ENCODE measurements at places on chromosomes 7 and 10.

DNA sequence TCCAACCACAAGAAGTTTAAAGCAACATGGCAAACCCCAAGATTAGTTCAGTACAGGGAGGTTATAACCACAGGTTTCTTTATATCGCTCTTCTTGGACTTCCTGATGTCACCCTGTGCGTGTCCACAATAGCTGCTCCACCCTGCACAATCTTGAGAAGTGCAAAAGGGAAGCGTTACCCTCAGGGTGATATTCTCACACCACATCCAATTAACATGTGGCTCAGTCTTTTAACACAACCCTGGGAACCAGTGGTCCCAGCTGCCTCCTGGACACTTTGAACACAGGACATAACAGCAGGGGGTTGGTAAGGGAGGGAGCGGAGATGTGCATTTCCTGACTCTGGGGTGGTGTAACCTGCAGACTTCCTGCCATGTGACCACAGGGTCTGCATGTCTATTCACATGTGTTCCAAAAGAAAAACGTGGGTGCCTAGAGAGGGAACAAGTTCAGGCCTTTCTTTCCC, 64.6 kb downstream of the GSAP start:
- no peak for DNase-seq

- DNase-seq = no peak
Measured at GRCh38 chr10:126146771-126147170, 241.5 kb downstream of the ADAM12 start.

DNA sequence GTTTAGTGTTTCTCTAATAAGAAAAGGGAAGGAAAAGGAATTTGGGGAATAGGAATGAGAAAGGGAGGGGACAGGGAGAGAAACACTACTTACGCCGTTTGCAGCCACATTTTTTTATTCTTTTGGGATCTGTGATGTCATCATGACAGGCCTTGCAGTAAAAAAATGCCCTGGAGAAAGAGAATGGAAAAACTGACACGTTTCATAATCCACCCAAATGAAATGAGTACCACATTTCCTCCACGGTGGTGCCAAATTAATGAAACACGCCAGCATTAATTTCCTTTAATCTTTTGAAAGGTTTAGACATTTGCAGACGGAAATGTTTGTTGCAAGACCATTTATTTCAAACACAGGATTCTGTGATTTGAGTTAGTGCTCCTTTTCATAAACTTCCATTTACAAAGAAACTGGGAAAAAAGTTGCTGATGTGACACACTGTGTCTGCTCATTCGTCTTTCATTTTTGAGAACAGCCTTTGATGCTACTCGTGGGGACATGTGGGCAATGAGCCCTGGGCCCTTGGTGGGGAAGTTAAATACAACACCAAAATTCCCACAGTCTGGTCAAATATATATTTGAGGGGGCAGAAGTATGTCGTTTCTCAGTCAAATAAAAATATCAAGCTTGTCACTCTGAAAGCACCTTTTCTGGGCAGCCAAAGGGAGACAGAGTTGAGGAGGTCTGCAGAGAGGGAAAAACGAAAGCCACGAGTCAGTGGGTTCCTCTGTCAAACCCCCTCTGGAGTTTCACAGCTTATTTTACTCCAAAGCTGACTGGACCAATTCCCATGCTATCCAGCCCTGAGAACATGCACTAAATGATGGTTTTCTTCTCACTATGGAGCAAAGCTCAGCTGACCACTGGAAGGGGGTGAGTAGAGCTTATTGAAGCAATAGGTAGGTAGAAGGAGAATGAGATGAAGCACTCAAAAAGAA, 625.5 kb downstream of the KCNMA1 start:
- no peak for DNase-seq

DNA sequence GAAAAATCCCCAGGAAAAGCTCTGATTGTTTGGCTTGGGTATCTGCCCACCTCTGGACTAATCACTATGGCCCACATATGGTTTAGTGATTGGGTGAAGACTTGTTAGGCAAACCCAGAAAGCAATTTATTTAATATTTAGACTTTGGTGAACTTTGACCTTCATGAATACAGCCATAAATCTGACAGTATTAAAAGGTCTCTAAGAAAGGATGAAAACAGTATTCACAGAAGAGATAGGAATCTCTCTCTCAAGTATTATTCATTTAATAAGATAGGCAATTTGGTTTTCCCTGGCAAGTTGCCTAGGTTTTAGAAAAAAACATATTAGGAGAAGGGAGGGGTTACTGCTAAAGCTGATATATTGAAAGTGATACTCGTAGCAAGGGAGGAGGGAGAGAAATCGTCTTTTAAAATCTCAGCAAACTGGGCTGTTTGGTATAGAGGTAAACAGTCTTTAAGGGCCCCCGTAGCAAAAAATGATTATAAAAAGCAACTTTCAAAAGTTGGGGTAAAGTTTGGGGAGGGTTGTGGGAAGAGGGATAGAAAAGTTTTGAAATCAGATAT, 57.1 kb downstream of the LSMEM1 start:
- DNase-seq = no peak

DNA sequence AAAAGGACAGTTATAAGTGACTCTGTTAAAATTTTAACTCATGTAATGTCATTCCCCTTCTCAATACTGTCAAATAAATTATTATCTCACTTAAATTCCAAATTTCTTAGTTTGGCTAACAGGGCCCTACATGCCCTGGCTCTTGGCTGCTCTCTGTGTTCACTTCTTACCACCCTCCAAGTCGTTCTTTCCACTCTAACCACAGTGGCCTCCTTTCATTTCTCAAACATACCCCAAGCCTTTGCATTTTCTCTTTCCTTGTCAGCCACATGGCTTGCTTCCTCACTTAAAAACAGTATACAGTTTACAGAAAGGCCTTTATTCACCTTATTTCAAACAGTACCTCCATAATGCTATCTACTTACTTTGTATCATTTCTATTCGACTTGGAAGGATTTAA, 737.1 kb upstream of the ZWINT start:
- DNase-seq = no peak

DNA sequence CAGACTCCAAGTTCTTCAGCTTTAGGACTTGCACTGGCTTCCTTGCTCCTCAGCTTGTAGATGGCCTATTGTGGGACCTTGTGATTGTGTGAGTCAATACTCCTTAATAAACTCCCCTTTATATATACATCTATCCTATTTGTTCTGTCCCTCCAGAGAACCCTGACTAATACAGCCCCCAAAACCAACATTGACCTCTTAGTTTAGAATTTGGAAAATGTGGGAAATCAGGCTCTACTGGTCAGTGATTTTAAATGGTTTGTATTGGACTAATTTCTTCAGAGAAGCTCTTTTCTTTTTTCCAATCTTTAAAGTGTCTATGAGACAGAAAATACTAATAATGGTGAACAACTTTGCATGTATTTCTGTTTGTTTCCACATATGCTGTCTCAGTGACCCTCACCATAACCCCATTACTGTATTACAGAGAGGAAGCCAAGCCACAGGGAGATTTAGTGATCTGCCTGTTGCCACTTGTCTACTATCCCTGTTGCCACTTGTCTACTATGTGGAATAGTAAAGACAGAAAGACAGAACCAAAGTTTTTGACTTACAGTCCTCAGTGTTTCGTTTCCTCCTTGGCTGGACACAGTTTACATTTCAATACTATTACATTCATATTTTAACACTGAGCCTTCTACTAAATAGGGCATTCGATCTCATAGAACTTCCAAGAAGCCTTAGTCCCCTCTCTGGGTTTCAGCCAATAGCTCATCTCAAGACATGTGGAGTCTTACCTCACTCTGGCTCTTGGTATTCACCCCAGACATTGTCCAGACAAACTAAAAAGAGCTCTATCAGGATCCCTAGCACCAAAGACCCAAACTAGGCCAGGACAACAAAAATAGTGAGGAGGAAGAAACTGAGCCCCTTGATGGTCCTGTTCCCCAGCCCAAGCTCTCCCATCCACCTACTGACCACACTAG, 121.0 kb downstream of the AKR1D1 start:
- DNase-seq = no peak

DNA sequence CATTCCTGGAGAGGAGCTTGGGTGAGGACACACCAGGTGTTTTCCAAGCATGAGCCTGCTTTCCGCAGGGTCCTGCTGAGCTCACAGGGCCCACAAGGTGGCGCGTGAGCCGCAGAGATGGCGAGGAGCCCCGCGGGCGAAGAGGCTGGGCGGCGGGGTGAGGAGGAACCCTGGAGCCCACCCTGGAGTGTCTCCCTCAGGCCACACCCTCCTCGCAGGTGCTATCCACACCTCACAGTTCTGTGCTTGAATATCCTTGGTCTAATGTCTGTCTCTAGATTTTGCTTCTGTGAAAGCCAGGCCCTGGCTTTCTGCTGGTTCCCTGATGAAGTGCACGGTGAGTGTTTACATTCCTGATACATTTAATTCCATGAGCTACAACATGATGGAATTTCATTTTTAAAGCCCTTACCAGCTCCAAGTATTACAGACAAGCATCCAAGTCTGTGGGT, 433.6 kb downstream of the ACTR3B start:
- DNase-seq = no peak

GRCh38 chr7:91276909-91277308, 12.7 kb downstream of the FZD1 start:
- no peak for DNase-seq

- DNase-seq = no peak
Measured at GRCh38 chr7:69213878-69214277, 384.4 kb upstream of the AUTS2 start.

GRCh38 chr7:104625956-104626355, 297.6 kb downstream of the LHFPL3 start:
- DNase-seq = no peak

GRCh38 chr7:47591655-47592572, 10.0 kb upstream of the TNS3 start:
- DNase-seq = no peak

GRCh38 chr7:4816419-4817080, 41.1 kb downstream of the AP5Z1 start:
- no peak for DNase-seq

GRCh38 chr7:155948845-155949244, 136.6 kb upstream of the SHH start:
- no peak for DNase-seq

DNA sequence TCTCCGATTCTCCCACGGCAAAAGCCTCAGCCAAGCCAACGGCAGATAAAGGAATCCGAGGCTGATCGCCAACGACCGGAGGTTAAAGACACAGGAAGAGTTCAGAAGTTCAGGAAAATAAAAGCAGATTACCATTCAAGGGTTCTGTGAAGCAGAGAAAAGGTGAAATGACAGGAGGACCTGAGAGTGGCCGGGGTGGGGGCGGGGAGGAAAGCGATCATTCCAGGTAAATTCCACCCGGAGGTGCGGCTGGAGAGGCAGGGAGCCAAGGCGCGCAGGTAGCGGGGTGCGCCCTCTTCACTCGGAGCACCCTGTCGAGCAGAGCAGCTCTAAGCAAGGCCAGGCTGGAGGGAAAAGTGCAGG, 35.3 kb upstream of the SEPHS1 start:
- DNase-seq = no peak

DNA sequence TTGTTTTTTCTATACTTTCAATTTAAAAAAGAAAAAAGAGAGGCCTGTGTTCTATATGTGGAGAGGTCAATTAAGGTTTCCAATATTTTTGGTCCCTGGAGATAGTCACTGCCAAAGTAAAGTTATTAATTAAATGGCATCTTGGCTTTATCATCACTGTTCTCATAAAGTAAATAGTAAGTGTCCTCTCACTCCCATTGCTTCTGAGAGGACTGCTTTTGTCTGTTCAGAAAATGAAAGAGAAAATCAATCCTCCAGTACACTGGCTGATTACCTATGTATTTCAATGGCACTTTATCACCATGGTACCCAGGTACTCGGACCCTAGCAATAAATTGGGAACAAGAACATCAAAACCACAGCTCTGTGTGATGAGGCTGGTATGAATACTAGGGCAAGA, 94.0 kb downstream of the RNLS start:
- no peak for DNase-seq

- DNase-seq = no peak
Measured at GRCh38 chr10:109971634-109972033, 36.1 kb upstream of the ADD3 start.

- DNase-seq = no peak
Measured at GRCh38 chr10:13794992-13795612, 208.3 kb downstream of the PRPF18 start.

DNA sequence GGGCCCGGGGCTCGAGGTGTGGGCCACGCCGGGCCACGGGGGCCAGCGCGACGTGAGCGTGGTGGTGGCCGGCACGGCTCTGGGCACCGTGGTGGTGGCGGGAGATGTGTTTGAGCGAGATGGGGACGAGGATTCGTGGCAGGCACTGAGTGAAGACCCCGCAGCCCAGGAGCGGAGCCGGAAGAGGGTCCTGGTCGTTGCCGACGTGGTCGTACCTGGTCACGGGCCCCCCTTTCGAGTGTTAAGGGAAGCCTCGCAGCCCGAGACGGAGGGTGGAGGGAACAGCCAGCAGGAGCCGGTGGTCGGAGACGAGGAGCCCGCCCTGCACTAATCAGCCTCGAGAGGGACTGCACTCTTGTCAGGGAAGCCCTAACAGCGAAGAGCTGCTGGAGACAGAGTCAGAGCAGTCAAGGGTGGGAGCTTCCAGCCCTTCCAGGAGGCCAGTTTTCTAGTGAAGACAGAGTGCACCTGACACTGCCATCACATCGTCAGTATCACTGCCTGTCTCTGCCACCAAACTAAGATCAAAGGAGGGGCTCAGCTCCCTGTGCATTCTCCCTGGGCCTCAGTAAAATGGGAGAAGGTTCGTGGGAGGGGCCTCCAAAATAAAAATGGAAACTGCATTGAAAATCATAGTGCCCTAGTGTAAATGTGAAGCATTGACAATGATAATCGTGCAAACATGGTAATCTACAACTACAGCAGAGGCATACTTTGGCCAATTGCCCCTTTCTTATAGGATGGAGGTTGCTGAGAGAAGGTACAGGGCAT, 1.3 kb downstream of the MBLAC1 start:
- no peak for DNase-seq

DNA sequence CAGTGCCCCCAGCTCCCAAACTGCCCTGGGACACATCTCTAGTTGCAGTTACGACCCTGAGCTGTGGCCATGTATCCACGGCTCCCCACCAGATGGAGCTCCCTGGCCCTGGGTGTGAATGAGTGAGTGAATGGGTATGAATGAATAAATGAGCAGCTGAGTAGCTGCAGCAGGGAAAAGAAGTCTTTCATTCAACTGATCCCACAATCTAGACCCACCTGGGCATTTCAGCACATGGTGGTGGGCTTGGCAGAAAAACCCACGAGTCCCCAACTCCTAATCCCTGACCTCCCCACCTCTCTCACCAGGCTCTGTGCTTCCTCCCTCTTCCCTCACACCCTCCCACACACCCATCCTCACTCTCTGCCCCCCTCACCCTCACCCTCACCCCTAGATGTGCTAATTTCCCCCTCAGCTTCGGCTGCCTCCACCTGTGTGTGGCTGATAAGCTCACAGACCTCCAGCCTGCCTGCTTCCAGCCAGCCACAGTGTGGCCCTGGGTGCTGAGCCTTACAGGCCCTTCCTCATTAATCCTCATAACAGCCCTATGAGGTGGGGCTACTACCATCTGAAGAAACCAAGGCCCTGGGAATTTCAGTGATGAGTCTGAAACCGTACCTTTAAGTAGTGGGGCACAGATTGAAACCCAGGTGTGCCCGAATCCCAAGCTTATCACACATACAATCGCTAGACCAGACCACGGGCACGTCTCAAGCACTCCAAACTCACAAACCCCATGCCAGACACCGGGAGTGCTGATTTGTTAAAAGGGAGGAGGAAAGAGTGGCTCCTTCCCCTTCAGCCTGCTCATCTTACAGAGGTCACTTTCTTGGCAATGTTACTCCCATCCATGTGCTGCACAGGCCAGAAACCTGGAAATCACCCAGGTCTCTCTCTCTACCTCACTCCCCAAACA, 2.2 kb upstream of the ATP6V1F start:
- no peak for DNase-seq

- no peak for DNase-seq
Measured at GRCh38 chr10:18312374-18313139, 172.3 kb downstream of the CACNB2 start.

- no peak for DNase-seq
Measured at GRCh38 chr7:100132697-100133151, 6.0 kb downstream of the MBLAC1 start.
